ENCODE measurements at places on chromosomes 2 and 18.

DNA sequence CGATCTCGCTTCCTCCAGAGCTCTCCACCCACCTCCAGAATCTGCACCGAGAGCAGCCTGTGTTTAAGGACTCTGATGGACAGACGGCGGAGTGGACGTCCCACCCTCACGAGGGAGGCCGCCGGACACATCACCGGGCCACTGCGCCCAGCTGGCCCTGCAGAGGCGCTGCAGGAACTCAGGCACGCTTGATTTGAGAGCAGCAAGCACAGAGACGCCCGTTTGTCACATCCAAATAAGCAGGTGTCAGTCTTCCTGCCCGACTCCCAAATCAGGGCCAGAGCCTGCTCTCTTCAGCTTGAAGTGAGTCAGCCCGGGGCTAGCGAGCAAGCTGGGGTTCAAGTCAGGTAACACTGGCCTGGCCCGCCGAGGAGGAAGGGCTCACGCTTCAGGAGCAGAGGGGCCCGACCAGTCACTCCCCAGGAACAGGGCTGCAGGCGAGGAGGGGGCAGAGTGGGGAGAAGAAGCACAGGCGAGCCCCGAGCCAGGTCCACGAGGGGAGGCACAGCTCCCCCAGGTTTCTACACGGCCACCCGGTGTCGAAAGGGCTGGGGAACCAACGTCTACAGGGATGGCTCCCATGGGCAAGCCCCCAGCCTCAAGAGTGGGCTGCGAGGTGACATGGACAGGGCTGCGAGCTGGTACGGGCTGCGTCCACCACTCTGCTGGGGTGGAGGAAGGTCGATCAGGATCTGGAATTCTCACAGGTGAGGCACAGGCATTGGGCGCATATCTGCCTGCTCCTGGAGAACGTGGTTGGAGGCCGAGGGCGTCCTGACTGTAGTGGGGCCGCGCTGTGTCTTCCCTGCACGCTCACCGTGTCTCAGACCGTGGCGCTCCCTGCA lies 52.5 kb upstream of the CTDP1 start:
- DNase-seq = no peak

DNA sequence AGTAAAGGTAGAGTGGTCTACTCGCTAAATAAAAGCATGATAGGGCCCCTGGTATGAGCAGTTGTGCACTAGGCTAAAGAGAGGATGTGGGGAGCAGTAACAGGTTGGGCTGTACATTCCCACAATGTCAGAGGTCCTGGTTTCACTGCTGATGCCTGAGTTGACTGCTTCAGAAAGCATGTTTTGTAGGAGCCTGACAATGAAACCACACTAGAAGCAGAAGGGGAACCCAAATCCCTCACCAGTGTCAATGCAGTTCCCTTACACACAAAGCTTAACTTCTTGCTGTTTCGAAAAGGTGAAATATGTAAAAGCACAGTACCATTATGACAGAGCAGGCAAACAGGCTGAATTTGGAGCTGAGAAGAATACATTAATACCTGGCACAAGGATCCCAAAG lies 291.7 kb upstream of the KYNU start:
- DNase-seq = no peak

DNA sequence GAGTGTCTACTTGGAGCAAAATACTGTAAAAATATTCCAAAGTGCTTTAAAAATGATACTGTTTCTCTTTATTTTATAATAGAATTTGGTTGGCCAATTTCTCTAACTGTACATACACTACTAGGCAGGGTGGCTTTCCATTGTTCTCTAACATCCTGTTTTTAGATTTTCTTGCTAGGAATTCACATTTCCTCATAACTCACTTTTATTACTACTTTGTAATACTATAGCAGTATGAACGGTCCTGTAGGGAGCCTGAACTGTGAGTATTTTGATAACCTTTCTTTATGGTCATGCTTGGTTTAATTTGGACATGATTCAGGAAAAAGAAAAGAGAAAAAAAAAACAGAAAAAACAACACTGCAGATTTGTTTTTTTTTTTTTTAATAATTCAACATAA lies 37.8 kb downstream of the GCG start:
- no peak for DNase-seq

GRCh38 chr2:240554767-240555493 lies 2.9 kb downstream of the ANKMY1 start:
- no peak for DNase-seq

GRCh38 chr2:230319211-230319862 lies 7.7 kb upstream of the SP140L start:
- peak; percentile 46 for DNase-seq
